ENCODE measurements at places on chromosomes 4 and X. TPM values are rescaled to one million over a fixed set of nuclear protein-coding genes. Genes with fewer than 3 reads are reported as not detected.

Gene NSUN7
- total RNA-seq: 0.29 TPM

Gene NUDT10
- total RNA-seq: 2.7 TPM

Gene PF4V1
- not detected for total RNA-seq

Gene SLC34A2
- not detected for total RNA-seq

Gene TMEM164
- total RNA-seq: 7.6 TPM

Gene CCSER1
- total RNA-seq: not detected

Gene CHST7
- 8.0 TPM for total RNA-seq

Gene IL13RA2
- total RNA-seq: 1.1 TPM

Gene SLC25A53
- 7.6 TPM for total RNA-seq

Gene PCDH11X
- total RNA-seq: under 0.01 TPM

Gene SCFD2
- total RNA-seq: 24.2 TPM

Gene ARSJ
- 18.6 TPM for total RNA-seq

Gene DCLK2
- total RNA-seq: 11.6 TPM

Gene TMEM175
- 13.8 TPM for total RNA-seq

Gene STOX2
- total RNA-seq: 0.59 TPM

Gene CT83
- total RNA-seq: not detected

Gene ITM2A
- not detected for total RNA-seq

Gene ETDB
- total RNA-seq: not detected

Gene NUDT11
- 17.4 TPM for total RNA-seq

Gene ITGB1BP2
- 1.5 TPM for total RNA-seq

Gene MTMR8
- 0.72 TPM for total RNA-seq

Gene GNRHR
- not detected for total RNA-seq

Gene ATOH1
- total RNA-seq: not detected

Gene NHSL2
- 1.1 TPM for total RNA-seq

Gene TLR3
- total RNA-seq: 8.0 TPM

Gene INTU
- 8.3 TPM for total RNA-seq

Gene PAGE2B
- not detected for total RNA-seq

Gene GPR119
- not detected for total RNA-seq

Gene KIT
- total RNA-seq: 0.29 TPM

Gene ARHGAP10
- 31.5 TPM for total RNA-seq

Gene CSAG2
- not detected for total RNA-seq

Gene ADH1C
- total RNA-seq: 0.59 TPM

Gene SOWAHD
- 0.72 TPM for total RNA-seq

Gene MAGEB2
- not detected for total RNA-seq

Gene GK
- total RNA-seq: 5.8 TPM

Gene FBXL5
- 110 TPM for total RNA-seq

Gene TBC1D8B
- total RNA-seq: 12.3 TPM

Gene UBQLN2
- total RNA-seq: 13.6 TPM

Gene FAT4
- total RNA-seq: 27.9 TPM

Gene ARSD
- 23.3 TPM for total RNA-seq

Gene ENAM
- total RNA-seq: not detected

Gene IL2
- total RNA-seq: not detected

Gene GPAT3
- 0.36 TPM for total RNA-seq

Gene SULT1B1
- total RNA-seq: not detected

Gene CORIN
- total RNA-seq: 0.88 TPM

Gene PASD1
- not detected for total RNA-seq

Gene HERC6
- 12.4 TPM for total RNA-seq

Gene STIM2
- total RNA-seq: 14.8 TPM

Gene ARHGEF9
- 17.7 TPM for total RNA-seq

Gene PDGFRA
- 316 TPM for total RNA-seq

Gene SUPT20HL1
- total RNA-seq: not detected

All from osteoblast (primary cell).